Hematopoietic multipotent progenitor cell treated with erythropoietin and hydrocortisone succinate and interleukin-3 and kit ligand, for 17 days (in vitro differentiated cells): ENCODE measurements at places on chromosomes 3 and 15.

GRCh38 chr15:101499863-101500713, 10.6 kb upstream of the PCSK6 start:
- DNase-seq: peak; percentile 89

DNA sequence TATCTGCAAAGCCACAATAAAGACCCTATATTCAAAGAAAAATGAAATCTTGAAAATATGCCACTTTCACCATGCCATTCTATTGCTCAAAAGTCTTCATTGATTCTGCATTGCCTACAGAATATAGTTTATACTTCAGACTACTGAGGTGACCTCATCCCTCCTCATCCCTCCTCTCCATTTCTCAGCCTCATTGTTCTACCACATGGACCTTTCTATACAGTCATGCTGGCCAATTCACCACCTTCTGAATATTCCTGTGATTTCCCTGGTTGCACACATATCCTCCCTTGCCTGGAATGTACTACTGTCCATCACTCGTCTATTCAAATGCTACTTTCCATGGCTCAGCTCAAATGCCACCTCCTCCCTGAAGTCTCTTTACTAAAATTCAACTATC, 3.5 kb upstream of the COL8A1 start:
- no peak for DNase-seq

DNA sequence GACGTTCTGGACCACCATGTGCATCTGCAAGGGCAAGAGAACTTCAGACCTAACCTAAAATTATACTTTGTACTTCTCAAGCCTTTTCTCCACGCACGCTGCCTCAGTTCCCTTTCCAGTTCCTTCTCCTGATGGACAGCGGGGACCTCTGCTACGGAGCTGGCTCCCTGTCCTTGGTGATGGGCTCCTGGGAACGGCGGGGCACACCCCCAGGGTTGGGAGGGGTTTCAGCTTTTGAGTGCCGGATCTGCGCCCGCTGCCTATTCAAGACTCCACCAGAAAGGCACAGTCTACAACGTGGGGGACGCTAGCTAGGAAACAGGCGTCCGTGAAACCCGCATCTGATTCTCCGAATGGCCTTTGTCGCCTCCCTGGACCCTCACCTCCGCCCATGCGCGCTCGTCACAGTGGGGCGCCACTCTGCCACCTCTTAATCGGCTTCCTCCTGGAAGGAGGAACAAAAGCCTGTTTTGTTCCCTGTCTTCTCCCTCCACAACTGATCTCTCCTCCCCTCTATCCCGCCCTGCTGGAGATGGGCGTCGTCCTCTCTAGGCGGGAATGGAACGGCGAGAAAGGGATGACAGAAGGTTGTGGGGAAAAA, 2.2 kb downstream of the GPR149 start:
- no peak for DNase-seq

GRCh38 chr15:35179739-35180138, 94.6 kb upstream of the NANOGP8 start:
- no peak for DNase-seq

GRCh38 chr15:40360015-40360414, 2.0 kb downstream of the DISP2 start:
- no peak for DNase-seq

DNA sequence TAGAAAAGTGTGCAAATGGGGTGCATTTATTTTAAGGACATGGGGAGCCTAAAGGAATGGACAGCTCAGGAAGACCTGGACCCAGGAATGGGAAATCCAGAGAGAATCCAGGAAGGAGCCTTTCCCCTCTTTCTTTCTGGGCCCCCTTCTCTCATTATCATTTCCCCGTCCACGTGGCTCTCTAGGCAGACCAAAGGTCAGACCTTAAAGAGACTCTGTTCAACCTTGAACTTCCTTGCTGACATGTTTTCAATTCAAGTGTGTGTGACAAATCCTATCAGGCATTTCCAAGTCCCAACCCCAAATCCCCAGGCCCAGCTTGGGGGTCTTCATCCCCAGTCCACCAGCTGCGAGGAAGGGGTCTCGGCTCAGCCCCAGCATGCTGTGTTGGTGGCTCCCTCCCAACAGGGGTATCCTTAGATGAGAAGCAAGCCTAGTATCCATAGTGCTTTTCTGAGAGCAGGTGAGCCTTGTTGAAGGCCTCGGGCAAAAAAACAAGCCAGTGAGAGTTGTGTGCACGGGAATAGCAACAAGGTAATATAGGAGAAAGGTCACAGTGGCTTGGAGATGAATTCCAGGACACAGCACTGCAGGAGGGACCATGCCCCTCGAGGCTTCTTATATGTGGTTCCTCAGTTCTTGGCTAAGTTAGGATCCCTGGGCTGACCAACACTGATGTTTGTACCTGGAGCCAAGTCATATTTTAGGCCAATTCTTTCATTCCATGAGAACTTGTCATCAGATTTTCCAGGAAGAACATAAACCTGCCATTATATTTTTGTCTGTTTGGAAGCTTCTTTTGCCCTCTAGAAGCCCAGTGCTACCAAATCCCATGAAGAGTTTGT, 130.0 kb downstream of the ASB7 start:
- no peak for DNase-seq

DNA sequence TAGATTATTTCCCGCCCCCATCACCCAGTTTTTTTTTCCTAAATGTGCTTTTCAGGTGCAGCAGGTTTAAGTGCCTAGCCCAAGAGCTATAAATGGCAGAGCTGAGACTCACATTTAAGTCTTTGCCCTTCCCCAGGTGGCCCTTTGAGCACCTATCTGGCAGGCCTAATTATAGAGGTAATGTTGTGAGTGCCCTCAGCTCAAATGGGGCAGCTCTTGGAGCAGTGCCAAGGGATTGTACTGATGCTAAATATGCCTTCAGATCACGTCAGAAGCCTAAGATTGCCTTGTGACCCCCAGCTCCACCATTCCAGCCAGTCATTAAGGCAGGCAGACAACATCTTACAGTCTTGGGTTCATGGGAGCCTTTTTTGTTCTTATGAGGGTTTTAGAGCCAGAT, 159.5 kb downstream of the RPLP1 start:
- DNase-seq: no peak

GRCh38 chr15:73139744-73140553, 87.7 kb downstream of the NEO1 start:
- DNase-seq: no peak
